ENCODE measurements at places on chromosomes 4 and X.

DNA sequence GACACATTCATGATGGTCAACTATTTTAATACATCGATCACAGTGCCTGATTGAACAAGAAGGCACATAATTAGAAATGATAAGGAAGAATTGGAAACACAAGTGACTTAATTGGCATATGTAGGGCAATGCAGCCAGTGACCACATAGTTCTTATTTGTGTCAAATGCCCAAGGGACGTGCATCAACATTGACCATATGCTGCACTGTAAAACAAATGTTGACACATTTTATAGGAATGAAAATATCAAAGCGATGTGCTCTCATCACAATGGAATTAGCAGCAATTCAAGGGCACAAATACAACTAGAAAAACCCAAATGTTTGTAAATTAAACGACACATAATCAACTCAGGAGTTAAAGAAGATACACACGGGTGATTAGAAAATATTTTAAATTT, 948.3 kb upstream of the PRKX start:
- DNase-seq, result no peak

DNA sequence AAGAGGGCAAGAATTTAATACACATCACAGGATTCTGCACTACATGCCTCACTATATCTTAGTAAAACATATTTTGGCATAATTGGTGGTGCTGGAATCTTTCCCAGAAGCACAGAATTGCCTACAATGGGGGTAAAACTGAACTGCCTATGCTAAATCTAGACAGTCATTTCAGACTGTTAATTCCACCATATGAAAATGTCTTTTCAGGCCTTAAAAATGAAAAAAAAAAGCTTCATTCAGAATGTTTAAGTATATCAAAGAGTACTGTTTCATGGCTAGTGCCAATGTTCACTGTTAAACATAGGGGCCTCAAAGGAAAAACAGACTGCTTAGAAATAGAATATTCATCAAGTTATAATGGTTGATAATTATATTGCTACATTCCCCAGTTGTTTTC, 797.0 kb downstream of the PCDH19 start:
- no peak for DNase-seq

DNA sequence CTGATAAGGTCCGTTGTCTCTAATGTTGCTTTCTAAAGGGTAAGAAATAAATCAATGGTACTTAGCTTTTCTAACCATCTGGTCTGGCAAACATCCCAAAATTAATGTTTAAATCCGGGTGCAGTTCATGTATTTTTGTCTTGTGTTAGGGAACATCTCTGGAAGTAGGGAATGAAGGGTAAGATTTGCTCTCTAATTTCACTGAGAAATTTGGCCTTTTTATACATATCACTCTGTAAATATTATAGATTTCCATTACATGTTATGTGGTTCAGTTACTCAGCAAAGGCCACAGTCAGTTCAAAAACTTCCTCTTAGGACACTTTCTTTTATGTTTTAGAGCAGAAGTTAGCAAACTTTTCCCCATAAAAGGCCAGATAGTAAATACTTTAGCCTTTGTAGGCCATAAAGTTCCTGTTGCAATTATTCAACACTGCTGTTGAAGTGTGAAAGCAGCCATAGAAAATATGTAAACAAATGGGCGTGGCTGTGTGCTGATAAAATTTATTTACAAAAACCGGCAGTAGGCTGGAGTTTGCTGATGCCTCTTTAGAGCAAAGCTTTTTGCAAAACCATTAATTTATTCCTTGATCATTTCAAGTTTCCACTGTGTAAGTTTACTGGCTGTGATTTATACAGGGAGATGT, 218.1 kb downstream of the ANTXR2 start:
- no peak for DNase-seq

GRCh38 chrX:2697306-2697705, 6.2 kb downstream of the CD99 start:
- DNase-seq, result no peak

DNA sequence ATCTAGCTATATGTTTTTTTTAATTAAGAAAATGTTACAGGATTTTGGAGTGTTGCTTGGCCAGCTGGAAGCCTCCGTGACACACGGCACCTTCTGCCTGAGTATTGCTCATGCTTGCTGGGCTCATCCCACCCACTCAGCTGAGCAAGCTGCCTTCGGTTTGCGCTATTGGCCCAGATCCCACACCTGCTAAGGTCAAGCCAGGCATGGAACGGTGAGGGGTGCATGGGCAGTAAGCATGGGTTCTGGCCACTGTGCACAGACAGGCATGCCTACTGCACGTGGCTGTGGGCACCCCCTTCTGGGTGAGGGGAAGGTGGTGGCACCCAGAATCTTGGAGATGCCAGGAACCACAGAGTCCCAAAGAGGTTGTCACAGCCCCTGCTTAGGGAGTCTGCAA, 1178.4 kb upstream of the PCDH7 start:
- DNase-seq, result no peak

- DNase-seq, result no peak
Observed at GRCh38 chr4:95627024-95627605, 78.3 kb upstream of the UNC5C start.

GRCh38 chr4:185479507-185479971, 8.0 kb upstream of the CCDC110 start:
- DNase-seq, result no peak

GRCh38 chr4:157772907-157773306, 399.9 kb downstream of the GASK1B start:
- no peak for DNase-seq

DNA sequence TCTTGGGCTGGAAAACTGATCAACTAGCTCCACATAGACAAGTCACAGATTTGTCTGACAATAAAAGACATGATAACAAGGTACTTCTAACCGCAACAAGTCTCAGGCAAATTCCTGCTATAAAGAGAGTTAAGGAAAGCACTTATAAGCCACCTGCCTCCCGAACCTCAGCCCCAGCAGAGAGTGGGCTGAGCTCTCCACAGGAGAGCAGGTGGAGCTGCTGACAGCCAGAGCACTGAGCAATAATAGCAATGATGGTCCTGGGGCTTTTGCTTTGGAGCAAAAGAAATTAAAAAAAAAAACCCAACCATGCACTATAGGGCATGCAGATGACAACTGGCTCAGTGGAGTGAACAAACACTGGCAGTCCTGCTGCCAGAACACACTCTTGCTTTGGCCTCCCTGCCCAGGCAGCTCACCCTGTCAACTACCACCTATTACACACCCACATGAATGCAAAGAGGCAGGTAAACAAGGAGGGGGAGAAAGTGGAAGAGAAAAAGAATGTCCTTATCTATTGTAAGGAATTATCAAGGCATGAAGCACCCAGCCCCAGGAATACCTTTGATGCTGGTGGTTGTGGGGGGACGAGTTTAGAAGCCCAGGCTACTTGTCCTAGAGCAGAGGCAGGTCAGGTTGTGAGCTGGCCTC, 135.8 kb upstream of the DGKK start:
- DNase-seq, result no peak

DNA sequence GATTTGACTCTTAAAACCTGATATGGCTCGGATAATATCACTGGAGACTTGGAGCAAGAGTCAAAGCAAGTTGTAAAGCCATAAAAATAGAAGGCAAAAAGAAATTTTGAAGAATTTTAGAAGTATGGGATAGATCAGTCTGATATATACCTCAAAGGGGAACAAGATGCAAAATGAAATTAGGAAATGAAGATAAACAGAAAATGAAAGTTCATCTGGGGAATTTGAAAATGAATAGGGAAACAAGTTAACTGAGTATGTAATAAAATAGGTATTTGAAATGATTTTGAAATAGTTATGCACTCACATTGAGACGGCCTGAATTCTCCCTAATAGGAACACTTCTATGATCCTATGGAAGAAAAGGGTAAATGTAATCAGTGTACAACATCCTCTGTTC, 5.7 kb downstream of the CYP2U1 start:
- no peak for DNase-seq

DNA sequence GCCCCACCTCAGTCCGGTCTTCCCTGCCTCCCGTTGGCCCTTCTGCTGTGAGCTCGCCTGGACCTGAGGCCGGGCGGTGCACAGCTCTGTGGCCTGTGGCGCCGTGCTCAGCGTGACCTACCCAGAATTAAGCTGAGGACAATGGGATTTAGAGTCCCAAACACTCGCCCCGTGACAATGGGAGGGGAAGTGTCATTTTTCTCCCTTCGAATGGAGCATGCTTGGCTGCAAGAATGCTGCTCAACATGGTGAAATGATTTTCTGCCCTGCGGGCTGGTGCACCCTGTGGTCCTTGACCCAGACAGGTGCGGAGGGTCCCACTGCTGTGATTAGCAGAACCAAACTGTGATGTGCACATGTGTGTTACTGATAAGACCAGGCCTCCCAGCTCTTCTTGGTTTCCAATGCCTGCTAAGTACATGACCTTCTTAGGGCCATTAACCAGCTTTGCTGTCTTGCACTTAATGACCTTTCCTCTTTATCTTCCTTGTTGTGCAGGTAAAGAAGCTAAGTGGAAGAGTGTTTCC, 772 bp downstream of the EOLA1 start:
- no peak for DNase-seq

GRCh38 chr4:78951862-78952472, 12.7 kb upstream of the PAQR3 start:
- peak; percentile 29 for DNase-seq

GRCh38 chr4:156173486-156173885, 219.8 kb upstream of the CTSO start:
- DNase-seq, result no peak

DNA sequence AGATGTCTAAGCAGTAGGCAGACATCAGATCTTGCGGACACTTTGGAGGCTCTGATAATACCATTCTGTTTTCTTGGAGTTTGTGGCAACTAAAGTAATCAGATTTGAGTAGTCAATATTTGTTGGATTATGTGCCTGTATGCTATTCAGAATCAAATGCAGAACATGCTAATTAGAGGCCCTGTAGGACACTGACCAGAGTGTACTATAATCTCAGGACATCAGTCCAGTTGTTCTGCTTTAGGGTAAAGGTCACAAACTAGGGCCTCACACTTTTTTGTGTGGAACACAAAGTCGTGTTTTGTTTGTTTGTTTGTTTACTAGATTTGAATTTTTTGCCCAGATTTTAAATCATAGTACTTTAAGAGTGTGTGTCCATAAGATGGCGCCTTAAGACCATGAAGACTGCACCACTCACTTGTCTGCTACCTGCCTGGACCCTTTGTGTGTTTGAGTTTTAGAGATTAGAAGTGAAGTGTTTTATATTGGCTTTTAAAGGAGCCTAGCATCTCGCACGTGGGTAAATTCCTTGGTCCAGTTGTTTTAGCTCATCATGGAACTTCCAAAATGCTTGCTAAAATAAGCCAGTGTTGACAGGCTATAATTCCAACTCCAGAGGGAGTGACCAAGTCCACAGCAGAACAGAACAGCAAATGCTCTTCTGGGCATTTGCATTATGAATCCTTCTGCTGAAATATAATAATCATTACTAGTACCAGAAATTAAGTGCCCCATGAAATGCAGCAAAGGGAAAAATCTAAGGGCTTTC, 34.7 kb downstream of the IL13RA1 start:
- DNase-seq, result no peak

- no peak for DNase-seq
Observed at GRCh38 chrX:69232945-69233344, 67.7 kb upstream of the PJA1 start.

GRCh38 chr4:76955182-76955581, 5.6 kb downstream of the SEPTIN11 start:
- no peak for DNase-seq

GRCh38 chr4:105305019-105305836, 158.6 kb downstream of the TET2 start:
- DNase-seq, result no peak

Measured in CD4-positive, alpha-beta T cell treated with Interleukin-6 at 100 ng/mL for 8 hours (primary cell).